Karpas-422 (cell line): ENCODE measurements at places on chromosomes 5 and 9.

DNA sequence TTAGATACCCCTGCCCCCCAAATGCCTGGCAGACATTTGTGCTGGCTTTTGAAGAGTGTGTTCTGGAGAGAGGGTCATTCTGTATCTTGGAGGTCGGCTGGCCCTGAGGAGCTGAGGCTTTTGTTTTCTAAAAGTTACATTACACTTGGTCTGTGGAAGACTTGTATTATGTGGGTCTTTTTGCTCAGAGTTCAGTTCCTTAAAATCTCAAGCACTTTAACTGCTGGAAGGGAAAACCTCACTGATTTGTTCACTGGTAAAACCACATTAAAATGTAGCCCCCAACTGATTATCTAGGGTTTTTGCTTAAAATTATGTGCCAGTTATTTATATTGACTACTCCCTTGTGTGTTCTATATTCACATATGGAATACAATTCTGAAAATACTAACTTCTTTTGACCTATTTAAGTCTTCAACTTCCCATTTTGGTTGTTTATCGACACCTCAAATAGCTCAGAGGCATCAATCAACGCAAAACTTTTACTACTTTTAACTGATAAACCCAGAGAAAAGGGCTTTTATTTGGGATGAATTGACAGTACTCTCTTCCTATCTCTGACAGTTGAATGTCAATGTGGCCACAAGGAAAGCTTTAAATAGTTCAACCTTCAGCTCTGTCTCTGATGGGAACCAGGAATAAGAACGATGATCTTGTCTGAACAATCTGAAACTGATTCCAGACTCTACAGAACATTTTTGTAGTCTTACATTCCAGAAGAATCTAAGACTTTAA lies 54.0 kb upstream of the MAP3K1 start:
- no peak for DNase-seq
- H3K4me3 ChIP-seq = no peak overlapping the region
- peaks cover 45% of the 10 kb centered on the region for H3K4me1 ChIP-seq
- no peaks in the 10 kb centered on the region for H3K27me3 ChIP-seq
- no peak overlapping the region for H3K27ac ChIP-seq

GRCh38 chr9:89780959-89781358 lies 176.1 kb downstream of the GADD45G start:
- no peak for DNase-seq
- no peaks in the 10 kb centered on the region for H3K27me3 ChIP-seq
- no peaks in the 10 kb centered on the region for H3K36me3 ChIP-seq
- no peak overlapping the region for H3K4me3 ChIP-seq
- H3K4me1 ChIP-seq = no peaks in the 10 kb centered on the region

GRCh38 chr5:167152561-167152960 lies 1138.9 kb upstream of the WWC1 start:
- no peaks in the 10 kb centered on the region for H3K36me3 ChIP-seq
- no peak for DNase-seq
- H3K27ac ChIP-seq = no peak overlapping the region
- H3K4me3 ChIP-seq = no peak overlapping the region
- H3K4me1 ChIP-seq = no peaks in the 10 kb centered on the region

DNA sequence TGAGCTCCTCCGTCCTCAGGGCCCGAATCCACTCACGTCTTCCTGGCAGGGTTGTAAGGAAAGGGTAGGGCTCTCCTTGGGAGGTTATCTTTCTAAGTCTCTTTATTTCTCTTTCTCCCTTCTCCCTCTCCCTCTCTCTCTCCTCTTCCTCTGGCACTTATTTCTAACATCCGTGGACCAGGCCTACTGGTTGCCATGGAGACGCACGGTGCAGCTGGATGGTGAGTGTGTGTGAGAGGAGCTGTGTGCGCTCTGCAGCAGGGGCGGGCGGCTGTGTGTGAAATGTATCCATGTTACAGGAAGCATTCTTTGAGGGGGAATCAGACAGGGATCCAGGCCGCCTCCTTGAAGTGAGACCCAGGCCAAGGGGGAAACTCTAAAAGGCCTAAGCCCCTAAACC lies 32.2 kb downstream of the PCDH1 start:
- H3K27ac ChIP-seq = no peak overlapping the region
- no peaks in the 10 kb centered on the region for H3K36me3 ChIP-seq
- DNase-seq = no peak
- H3K27me3 ChIP-seq = no peaks in the 10 kb centered on the region

GRCh38 chr9:113219186-113219936 lies 1.7 kb downstream of the FKBP15 start:
- H3K4me1 ChIP-seq = peaks cover 58% of the 10 kb centered on the region
- H3K27ac ChIP-seq = peak overlapping the region; percentile 92
- H3K36me3 ChIP-seq = peaks cover 11% of the 10 kb centered on the region
- H3K4me3 ChIP-seq = peak overlapping the region; percentile 90

DNA sequence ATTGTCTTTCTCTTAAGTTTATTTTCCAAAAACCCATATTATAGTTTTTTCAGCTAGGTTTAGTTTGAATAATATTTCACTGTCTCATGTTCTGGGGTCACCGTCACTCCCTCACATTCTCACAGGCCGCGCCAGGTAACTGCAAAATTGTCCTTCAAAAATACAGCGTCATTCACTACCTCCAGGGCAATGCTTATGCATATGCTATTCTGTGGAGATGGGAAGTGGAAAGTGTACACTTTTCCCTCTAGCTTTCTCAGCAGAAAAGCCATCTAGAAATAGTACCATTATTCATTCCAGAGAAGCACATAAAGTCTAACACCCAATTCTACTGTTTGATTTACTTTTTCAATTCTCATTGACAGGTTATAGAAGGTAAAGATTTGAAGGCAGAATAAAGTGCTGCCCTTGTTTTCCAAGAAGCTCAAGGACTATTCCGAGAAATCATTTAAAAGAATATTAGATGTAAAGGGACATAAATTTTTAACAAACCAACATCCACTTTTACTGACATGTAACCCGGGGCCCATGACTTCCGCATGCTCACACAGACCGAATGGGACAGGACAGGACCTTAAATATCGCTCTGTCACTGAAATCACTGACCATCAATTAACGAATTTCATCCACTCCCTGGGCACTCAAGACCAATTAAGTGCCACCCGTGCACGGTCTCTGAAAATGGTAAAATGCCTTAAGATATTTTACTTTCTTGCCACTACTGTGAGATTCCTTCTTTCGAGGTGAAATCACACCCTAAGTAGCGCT lies 720 bp downstream of the NUDT12 start:
- H3K4me1 ChIP-seq = no peaks in the 10 kb centered on the region
- DNase-seq = no peak
- H3K27me3 ChIP-seq = no peaks in the 10 kb centered on the region

DNA sequence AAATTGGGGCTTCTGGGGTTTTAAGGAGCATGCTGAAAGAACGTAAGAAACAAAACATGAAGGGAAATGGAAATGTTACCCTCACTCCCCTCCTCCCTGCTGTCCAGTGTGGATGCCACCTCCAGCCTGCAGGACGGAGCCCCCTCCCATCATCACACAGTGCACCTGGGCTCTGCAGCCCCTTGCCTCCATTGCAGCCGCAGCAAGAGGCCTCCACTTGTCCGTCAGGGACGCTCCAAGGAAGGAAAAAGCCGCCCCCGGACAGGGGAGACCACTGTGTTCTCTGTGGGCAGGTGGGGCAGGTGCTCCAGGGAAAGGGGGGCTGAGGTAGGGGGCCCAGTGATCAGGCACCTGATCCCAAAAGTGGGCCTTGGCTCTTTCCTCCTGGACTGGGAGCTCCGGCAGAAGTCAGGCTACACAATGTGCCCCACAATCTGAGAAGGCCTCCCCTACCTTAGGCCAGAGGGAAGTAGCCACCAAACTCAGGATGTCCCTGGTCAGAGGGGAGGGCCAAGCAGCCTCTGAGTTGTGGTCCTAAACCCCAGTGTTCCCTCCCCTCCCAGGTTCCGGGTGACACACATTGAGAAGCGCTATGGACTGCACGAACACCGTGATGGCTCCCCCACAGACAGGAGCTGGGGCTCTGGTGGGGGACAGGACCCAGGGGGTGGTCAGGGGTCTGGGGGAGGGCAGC lies 2.7 kb downstream of the RELL2 start:
- H3K27ac ChIP-seq = no peak overlapping the region

GRCh38 chr9:26955222-26955903 lies 849 bp upstream of the IFT74 start:
- peak overlapping the region; percentile 90 for H3K4me3 ChIP-seq
- peaks cover 33% of the 10 kb centered on the region for H3K4me1 ChIP-seq
- peak overlapping the region; percentile 83 for H3K27ac ChIP-seq

DNA sequence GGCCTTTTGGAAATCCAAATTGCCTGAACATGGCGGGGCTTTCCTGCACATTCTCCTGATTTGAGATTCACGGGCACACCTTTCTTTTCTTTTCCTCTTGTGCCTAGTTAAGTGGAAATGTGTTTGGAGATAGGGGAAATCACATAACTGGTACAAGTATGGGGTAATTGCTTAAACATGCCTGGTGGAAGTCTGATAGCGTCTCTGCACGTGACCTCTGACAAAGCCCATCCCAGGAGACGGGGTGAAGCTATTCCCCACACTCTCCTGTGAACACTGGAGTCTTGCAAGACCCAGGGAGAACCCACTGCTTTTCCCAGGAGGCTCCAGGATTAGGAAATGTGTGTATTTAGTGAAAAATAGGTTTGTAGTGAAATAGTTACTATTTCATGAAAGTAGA lies 2.9 kb upstream of the REEP2 start:
- H3K36me3 ChIP-seq = peaks cover 31% of the 10 kb centered on the region
- no peaks in the 10 kb centered on the region for H3K27me3 ChIP-seq
- no peak overlapping the region for H3K4me3 ChIP-seq
- peaks cover 12% of the 10 kb centered on the region for H3K4me1 ChIP-seq

DNA sequence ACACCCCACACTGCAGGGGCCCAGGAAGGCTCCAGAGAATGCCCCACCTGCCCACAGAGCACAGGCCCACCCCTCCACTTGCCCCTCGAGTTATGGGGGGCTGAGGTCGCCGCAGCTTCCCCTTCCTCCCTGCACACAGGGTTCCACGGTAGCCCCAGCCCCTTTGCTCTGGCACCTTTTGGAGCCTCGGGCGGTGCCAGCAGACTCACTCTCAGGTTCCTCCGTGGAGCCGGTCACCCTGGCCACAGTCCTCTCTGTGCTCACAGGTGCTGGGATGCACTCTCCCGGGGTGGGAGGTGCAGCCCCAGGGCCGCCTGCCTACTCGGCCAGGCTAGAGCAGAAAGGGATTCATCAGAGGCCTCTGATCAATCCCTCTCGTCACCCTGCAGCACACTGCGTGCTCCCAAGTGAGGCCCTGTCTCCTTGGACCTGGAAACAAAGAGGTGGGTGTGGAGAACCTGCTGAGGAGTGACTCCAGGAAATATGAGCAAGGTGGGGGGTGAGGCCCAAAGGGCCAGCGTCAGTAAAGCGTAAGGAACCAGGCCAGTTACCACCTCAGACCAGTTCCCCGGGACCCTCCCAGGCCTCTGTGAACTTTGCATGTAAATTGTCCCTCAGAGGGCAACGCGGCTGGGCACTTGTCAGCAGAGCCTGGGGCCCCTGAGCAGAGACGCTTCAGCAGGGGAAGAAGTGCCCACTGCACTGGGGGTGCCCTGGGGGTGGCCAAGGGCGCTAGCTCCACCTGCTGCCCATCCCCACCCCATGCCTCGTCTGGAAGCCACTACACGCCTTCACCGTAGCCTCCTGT lies 167.8 kb downstream of the OLFM1 start:
- H3K27ac ChIP-seq = no peak overlapping the region
- DNase-seq = peak; percentile 29
- H3K4me3 ChIP-seq = no peak overlapping the region
- no peaks in the 10 kb centered on the region for H3K36me3 ChIP-seq

DNA sequence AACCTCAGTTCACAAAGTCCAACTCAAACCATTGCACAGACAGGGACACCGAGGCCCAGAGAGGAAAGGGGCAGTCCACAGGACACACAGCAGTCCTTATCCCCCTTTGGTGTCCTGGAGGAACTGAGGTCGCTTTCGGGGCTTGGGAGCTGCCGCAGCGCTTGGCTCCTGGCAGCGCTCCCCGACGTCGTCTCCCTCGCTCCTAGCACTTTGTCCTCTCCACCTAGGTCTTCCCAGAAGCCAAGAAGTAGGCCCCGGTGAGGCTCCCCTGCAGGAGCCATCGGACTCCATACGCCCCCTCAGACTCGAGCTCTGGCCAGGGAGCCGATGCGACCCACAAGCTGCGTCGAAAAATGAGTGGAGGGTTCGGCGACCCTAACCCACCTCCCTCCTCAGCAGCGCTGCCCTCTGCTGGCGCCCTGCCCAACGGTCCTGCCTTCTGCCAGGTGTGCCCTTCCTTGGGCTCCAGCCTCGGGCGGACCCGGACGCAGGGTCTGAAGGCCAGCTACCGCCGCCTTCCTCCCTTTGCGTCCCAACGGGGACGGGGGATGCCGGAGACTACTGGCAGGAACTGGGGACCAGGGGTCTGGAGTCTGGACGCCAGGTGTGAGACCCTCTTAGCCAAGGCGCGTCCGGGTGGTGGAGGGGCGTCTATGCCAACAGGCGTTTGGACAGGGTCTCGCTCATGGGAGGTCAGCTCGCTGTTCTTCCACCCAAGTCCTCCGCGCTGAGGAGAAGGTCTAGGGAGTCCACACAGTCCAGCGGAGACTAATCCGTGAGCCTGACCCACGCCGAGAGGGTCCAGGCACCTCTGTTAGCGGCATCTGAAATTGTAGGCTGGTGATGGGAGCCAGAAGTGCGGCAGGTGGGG lies 2.1 kb upstream of the PRDM12 start:
- H3K27ac ChIP-seq = no peak overlapping the region
- H3K27me3 ChIP-seq = no peaks in the 10 kb centered on the region
- DNase-seq = no peak
- H3K4me1 ChIP-seq = peaks cover 4% of the 10 kb centered on the region; the same call in 1 of the 2 replicates
- H3K4me3 ChIP-seq = no peak overlapping the region

DNA sequence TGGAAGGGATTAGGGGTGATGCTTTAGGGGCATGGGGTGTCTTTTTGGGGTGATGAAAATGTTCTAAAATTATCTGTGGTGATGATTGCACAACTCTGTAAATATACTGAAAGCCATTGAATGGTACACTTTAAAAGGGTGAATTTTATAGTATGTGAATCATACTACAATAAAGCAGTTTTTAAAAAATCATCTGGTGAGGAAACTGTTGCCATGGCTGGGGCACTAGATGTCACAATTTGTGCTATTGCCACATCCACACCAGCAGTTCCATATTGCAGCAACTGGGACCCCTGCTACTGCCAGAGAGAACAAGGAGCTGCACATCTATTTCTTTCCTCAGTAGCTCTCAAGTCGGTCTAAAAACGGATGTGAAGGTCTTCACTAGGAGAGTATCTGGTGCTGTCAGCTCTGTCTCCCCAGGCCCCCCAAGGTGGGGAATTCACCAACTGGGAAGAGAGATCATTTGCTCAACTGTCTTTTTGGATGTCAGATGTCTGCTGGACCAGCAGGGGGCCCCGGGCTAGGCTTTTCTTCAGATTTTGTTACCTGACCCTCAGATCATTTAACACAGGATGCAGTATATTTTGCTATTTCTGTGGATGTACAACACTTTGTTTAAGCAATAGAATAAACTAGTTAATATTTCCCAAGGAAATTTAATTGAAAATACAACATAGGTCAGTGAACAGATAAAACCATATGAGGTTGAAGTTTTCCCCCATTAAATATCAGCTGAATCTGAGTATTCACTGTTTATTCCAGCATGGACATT lies 13.2 kb downstream of the CMYA5 start:
- H3K4me1 ChIP-seq = peaks cover 7% of the 10 kb centered on the region
- DNase-seq = peak; percentile 63
- no peaks in the 10 kb centered on the region for H3K27me3 ChIP-seq

GRCh38 chr5:145661737-145662485 lies 173.2 kb downstream of the PRELID2 start:
- H3K27ac ChIP-seq = no peak overlapping the region
- no peak for DNase-seq
- H3K4me3 ChIP-seq = no peak overlapping the region
- H3K4me1 ChIP-seq = no peaks in the 10 kb centered on the region
- no peaks in the 10 kb centered on the region for H3K36me3 ChIP-seq

- H3K27me3 ChIP-seq = no peaks in the 10 kb centered on the region
- H3K36me3 ChIP-seq = peaks cover 42% of the 10 kb centered on the region
Observed at GRCh38 chr5:154437281-154437965, 8.4 kb upstream of the SAP30L start.
